ENCODE measurements at places on chromosomes 7 and 10.
A peak's percentile ranks its signal among the peaks of the same experiment; 100 is the strongest.

GRCh38 chr10:69687426-69687825, 57.4 kb downstream of the FAM241B start:
- no peak for DNase-seq

GRCh38 chr10:82980321-82980720, 1105.3 kb downstream of the NRG3 start:
- no peak for DNase-seq

- DNase-seq = no peak
These were observed 6.0 kb downstream of the PLAU start for GRCh38 chr10:73916761-73917470.

GRCh38 chr10:108709927-108710722, 1213.2 kb downstream of the XPNPEP1 start:
- DNase-seq = no peak

- DNase-seq = no peak
These were observed 259.8 kb downstream of the GLI3 start for GRCh38 chr7:41977151-41977651.

- DNase-seq = no peak
These were observed 29.4 kb upstream of the AMPH start for GRCh38 chr7:38660427-38661099.

DNA sequence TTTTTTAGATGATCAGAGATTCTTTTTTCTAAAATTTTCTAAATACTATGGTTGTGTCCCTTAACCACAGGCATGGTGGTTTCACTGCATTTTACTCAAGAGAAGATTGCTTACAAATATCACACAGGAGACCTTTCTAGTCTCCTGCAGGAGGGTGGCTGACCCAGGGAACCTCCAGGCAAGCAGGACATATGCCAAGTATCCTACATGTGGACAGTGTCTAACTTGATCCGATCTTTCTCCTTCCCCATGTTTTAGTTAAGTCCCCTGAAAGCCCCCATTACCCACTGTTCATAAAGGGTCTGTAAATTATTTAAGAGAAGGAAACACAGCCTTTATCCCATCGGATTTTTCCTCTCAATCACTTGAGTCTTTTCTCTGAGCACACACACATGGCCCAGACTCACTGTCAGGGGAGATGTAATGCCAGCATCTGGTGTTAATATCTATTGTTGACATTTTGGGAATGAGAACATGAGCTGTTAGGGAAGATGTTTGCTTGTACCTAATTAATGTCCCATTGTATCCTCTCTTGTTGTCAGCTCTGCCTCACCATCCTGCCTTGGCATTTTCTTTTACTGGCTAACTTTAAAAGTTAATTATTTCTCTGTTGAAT, 755.2 kb downstream of the AUTS2 start:
- no peak for DNase-seq

- no peak for DNase-seq
These were observed 56.7 kb downstream of the NHLRC2 start for GRCh38 chr10:113911113-113911512.

- DNase-seq = no peak
These were observed 90.0 kb downstream of the CCDC71L start for GRCh38 chr7:106570948-106571418.

GRCh38 chr10:122213766-122214165, 57.3 kb upstream of the BTBD16 start:
- DNase-seq = no peak

DNA sequence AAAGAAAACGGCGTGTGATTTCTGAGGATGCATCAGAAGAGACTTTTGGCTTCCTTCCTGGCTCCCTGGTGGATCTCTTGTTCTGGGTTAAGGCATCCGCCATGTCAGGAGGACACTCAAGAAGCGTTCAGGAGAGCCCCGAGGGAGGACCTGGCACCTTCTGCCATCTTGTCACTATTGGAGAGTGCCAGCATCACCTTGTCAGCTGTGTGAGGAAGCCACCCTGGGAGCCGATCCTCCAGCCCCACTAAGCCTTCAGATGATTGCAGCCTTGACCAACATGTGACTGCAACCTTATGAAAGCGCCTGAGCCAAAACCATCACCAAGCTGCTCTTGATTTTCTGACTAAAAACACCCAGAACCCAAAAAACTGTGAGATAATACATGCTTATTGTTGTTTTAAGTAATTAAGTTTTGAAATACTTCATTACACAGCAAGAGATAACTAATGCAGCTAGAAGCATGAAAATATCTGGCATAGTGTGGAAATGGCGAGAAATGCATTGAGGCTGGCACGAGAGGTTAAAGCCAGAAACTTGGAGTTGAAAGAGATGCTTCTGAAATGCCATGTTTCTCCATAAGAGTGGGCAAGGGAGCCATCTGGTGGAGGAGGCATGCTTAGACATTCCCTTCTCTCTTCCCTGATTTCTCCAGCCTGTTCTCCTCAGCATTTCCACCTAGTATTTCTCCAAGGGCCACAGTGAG, 5.4 kb upstream of the ZFYVE27 start:
- no peak for DNase-seq

GRCh38 chr7:150568714-150569113, 1.5 kb downstream of the GIMAP4 start:
- DNase-seq = no peak

DNA sequence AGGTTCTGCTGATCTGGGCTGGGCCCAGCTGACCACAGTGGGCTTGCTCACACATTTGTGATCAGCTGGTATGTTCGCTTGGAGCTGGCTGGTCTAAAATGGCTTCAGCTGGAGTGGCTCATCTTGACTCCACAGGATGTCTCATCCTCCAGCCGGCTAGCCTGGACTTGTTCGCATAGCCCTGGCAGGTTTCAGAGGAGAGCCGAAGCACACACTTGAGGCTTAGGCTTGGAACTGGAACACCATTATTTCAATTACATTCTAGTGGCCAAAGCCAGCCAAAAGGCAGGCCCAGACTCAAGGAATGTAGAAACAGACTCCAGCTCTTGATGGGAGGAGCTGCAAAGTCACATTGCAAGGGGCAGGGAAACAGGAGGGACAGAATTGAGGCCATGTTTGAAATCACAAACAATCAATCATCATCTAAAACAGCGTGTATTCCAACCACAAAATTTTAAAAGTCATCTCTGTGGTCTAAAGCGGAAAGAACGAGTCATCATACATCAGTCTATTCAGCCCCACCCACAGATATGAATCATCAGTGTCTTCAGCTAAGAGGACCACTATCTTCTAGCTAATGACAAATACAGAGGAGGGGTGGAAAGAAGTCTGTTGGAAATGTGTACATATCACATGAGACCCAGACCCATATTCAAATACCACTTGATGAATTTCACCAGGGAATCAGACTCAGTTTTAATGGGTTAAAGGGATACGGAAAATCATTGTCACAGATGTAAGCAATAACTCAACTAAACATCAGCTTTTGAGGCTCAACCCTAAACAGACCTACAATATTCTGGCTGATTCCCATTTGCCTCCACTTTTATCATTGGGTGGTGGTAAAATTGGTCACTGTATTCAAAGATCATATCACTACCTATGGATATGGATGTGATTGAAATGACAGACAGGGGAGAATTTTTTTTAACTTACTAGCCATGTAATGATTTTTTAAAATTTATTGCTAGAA, 139.0 kb upstream of the MKLN1 start:
- peak; percentile 61 for DNase-seq

- peak; percentile 47 for DNase-seq
These were observed 1.8 kb downstream of the KLLN start for GRCh38 chr10:87861566-87861952.

DNA sequence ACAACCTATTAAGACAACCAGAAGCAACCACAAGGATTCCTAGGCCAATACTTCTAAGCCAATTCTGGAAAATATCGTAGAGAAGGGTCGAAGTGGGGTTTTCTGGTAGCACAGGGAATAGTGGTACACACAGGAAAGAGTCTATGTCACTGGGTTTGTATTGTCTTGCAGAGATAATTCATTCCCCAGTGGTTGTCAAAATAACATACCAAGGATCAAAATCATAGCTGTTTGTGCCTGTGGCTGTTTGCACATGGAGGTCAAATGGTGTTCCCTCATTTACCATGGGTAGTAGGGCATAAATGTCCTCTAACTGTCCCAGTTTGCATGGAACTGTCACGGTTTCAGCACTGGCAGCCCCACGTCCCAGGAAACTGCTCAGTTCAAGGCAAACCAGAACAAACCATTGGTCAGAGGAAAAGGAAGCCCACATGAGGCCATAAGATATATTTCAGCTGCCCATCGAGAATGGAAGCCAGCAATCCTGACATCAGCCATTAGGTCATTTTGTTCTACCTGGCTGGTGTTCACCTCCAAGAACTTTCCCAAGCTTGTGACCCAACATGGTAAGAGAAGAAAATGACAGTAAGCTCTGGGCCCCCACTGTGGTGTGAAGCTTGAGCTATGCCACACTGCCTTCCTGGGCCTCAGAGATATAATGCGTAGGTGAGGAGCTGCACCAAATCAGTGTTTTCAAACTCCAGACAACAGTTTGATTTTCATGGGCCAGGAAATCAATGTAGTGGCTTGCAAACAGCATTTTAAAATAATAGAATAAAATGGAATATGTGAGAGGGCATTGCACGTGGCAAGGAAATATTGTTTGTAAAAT, 53.9 kb upstream of the NFE2L3 start:
- DNase-seq = no peak

DNA sequence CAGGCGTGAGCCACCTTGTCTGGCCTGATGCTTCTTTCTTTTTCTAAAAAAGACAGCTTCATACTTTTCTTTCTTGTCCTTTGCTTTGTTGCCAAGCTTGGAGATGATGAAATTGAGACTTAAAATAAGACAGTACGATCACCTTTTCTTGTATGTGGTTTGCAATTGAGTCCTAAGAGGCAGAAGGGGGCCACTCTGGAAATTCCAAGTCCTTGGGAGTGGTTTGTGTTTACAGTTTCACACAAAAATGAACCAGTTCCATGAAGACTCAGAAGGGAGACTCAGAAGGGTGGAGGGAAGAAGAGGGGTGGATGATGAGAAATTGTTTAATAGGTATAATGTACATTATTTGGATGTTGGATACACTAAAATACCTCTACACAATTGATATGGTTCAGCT, 70.7 kb upstream of the TNS3 start:
- no peak for DNase-seq

DNA sequence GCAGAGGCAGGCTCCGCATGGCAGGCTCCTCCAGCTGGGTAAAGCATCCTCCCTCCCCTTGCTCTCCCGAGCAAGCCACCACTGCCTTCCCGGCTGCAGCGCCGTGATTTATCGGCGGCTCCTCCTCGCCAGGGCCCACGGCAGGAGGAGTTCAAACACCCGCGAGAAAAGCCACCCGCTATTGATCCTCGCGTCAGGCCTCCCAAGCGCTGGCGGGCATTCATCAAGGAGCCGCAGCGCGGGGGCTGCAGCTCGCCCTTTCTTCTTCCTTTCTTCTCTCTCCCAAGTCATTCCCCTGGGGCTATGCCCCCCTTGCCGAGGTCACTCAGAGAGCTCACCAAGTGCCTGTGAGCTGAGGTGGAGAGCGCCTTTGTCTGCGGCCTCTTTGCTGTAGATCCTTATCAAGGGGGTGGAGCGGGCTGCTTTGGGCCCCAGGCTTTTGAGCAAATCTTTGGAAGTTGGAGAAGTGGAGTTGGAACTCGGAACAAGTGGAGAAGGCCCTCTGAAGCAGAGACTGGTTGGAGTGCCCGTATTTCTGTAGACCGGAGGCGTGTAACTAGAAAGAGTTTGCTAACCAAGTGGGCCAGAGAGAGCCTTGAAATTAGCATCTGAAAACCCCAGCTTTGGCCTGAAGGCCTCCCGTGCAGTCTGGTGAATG, 107.2 kb upstream of the PPIF start:
- no peak for DNase-seq

DNA sequence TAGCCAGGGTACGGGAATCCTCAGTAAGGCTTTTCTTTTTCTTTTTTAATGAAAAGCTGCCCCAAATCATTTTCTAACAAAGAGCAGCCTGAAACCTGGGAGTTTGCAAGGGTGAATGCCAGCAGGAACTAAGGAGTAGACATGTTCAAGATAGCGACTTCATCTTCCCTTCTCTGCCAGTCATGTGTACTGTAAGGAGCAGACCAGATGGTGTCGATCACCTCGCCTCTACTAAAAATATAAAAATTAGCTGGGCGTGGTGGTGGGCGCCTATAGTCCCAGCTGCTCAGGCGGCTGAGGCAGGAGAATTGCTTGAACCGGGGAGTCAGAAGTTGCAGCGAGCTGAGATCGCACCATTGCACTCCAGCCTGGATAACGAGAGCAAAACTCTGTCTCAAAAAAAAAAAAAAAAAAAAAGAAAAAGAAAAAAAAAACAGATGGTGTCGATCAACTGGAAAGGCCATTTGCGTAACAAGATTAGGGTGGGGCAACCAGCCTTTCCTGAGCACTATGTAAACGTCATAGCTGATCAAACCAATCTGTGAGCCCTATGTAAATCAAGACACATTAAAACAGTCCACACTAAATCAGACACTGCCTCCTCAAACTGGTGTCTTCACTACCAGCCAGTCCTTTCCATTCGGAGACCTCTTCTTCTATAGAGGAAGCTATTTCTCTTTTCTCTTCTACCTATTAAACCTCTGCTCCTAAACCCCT, 33.8 kb downstream of the NOLC1 start:
- DNase-seq = no peak

GRCh38 chr10:122957474-122957873, 3.4 kb upstream of the C10orf88 start:
- DNase-seq = no peak

- no peak for DNase-seq
These were observed 12.6 kb upstream of the PRPS1L1 start for GRCh38 chr7:18040196-18040595.

GRCh38 chr10:91159254-91159783, 61.1 kb upstream of the PCGF5 start:
- no peak for DNase-seq

DNA sequence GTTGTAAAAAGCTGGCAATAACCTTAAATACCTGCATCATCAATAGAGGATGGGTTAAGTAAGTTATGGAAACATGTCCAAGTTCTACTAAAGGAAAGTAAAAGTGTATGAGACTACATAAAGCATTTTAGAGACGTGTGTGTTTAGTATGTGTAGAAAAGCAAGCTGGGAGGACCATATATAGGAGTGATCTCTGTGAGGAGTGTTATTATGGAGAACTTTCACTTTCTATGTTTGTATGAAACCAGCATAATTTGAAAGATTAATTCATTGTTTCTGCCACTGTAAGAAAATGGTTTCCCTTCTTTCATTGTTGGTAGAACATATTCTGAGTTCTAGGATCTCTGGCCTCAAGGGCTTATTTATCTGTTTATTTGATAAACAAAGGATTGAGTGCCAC, 19.2 kb upstream of the PDLIM1 start:
- no peak for DNase-seq

DNA sequence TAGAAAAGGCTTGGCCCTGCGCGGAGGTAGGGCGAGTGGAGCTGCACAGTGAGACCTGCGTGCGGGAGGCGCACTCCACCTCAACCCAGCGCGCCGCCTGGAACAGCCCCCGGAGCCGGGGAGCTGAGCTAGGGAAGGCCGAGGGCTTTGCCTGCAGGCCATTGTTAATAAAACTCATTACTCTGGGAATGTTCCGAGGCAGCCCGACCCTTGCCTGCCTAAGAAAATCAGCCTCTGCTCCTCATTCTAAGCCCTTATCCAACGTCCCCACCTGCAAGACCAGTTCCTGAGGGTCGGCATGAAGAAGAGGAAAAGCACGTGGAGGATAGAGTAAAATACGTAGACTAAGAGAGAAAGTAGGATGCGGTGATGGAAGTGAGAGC, 55.3 kb downstream of the C7orf25 start:
- DNase-seq = no peak

Data from GM12878 (cell line).